ENCODE measurements at places on chromosomes 6 and 20. TPM values are rescaled to one million over a fixed set of nuclear protein-coding genes. Genes with fewer than 3 reads are reported as not detected.
A peak's percentile ranks its signal among the peaks of the same experiment; 100 is the strongest.

DNA sequence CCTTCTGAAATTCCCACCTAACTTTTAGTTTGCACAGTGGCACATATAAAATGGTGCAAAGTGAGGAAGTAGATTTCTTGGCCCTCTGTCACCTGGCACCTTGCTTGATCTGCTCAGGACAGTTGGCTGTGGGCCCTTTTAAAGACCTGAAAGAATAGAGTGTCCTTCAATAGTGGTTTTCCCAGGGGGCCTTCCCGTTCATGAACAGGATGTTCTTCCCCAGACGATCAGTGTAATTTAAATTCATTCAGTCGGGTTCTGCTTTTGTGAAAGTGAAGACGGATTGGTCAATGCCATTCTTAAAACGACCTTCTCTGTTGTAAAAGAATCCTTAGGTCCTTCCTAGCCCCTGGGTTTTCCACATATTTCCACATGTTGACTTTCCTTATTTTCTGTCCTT is 178.5 kb downstream of the SASH1 start:
- DNase-seq: no peak
- H3K27me3 ChIP-seq: no peaks in the 10 kb centered on the region
- peaks cover 45% of the 10 kb centered on the region for H3K36me3 ChIP-seq
- H3K4me1 ChIP-seq: no peaks in the 10 kb centered on the region

- H3K4me3 ChIP-seq: peak overlapping the region; percentile 84
- no peak for DNase-seq
- no peaks in the 10 kb centered on the region for H3K27me3 ChIP-seq
- H3K36me3 ChIP-seq: no peaks in the 10 kb centered on the region
- peak overlapping the region; percentile 89 for H3K27ac ChIP-seq
- H3K4me1 ChIP-seq: peaks cover 20% of the 10 kb centered on the region
Measured at GRCh38 chr6:47308198-47308517, 1.5 kb downstream of the TNFRSF21 start.

GRCh38 chr20:761418-762381 is 6.6 kb downstream of the SLC52A3 start:
- peaks cover 3% of the 10 kb centered on the region for H3K27me3 ChIP-seq
- H3K4me1 ChIP-seq: peaks cover 16% of the 10 kb centered on the region
- H3K36me3 ChIP-seq: peaks cover 35% of the 10 kb centered on the region
- no peak for DNase-seq
- no peak overlapping the region for H3K4me3 ChIP-seq

DNA sequence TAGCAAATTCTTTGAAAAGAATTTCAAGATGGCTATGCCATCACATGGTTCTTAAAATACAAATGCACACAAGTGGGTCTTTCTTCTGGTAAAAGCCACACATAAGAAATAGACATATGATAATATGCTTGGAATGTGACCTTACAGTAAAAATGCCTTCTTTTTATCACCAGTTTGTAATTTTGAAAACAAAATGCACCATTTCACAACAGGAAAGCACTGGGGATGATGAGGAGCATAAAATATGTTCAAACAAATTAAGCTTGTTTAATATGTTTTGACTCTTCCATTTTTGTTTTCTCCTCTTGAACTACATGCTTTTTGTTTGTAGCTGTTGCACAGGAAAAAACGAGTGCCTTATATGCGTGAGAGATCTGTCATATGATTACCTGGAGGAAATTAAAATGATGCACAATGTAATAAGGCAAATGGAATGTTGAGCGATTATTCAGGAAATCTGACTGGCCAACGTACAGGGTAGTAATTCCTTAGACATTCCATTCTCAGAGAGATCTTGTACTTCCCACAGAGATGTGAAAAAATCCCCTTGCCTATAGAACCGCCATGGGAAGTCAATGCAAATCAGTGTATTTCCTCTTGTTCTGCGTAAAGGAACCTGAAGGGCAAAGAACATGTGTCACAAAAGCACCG is 911.6 kb downstream of the TFAP2A start:
- no peaks in the 10 kb centered on the region for H3K36me3 ChIP-seq
- no peaks in the 10 kb centered on the region for H3K4me1 ChIP-seq
- H3K27ac ChIP-seq: no peak overlapping the region
- no peaks in the 10 kb centered on the region for H3K27me3 ChIP-seq
- H3K4me3 ChIP-seq: no peak overlapping the region
- no peak for DNase-seq

DNA sequence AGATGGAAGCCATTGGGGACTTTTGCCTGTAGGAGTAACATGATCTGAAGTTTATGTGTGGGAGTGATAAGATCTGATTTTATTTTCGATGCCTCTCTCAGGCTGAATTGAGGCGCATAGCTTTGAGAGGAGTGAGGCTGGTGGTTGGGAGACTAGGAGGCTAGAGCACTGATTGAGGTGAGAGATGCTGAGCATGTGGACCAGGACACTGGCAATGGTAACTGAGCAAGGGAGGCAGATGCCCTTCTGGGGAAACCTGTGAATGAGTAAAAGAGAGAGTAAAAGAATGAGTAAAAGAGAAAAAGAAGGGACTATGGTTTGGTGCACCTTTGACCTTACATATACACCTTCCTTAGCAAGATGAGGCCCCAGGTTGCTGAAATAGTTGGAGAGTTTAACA is 3.0 kb downstream of the RRP36 start:
- H3K27me3 ChIP-seq: no peaks in the 10 kb centered on the region
- H3K4me1 ChIP-seq: peaks cover 6% of the 10 kb centered on the region
- H3K36me3 ChIP-seq: peaks cover 57% of the 10 kb centered on the region

- peaks cover 91% of the 10 kb centered on the region for H3K27me3 ChIP-seq
- no peaks in the 10 kb centered on the region for H3K36me3 ChIP-seq
- peaks cover 2% of the 10 kb centered on the region for H3K4me1 ChIP-seq
- no peak for DNase-seq
- no peak overlapping the region for H3K27ac ChIP-seq
Measured at GRCh38 chr20:2804041-2804828, 3.8 kb upstream of the CPXM1 start.

Gene IMPG1
- polyA plus RNA-seq: 3.4 TPM

Gene SRF
- polyA plus RNA-seq: 30.1 TPM

Gene DLL1
- polyA plus RNA-seq: 39.3 TPM

Gene CALHM5
- polyA plus RNA-seq: 0.91 TPM

Gene CDK19
- 18.3 TPM for polyA plus RNA-seq

Gene MCCD1
- polyA plus RNA-seq: not detected
